ENCODE measurements at places on chromosomes 5 and 9.

GRCh38 chr9:34463098-34463900 lies 4.7 kb downstream of the DNAI1 start:
- DNase-seq: no peak

- DNase-seq: no peak
These were observed 1793.0 kb upstream of the ACO1 start for GRCh38 chr9:30591461-30591860.

DNA sequence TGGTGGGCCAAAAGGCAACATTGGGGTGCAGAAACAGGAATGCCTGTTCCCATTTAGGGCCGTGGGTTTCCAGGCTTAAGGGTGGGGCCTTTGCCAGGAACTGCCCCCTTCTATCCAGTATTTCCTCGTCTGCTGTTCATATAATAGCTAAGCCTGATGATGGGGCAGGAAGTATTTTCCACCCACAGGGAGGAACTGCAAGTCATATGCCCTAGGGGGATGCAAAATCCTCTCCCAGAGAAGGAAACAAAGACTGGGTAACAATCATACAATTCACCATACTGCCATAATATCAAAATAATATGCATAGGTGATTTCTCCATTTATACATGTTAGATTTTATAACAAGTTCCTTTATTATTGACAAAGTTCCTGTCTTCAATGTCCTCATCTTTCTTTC lies 20.5 kb upstream of the RPS23 start:
- no peak for DNase-seq

GRCh38 chr5:133732536-133732935 lies 120.2 kb upstream of the FSTL4 start:
- DNase-seq: no peak

DNA sequence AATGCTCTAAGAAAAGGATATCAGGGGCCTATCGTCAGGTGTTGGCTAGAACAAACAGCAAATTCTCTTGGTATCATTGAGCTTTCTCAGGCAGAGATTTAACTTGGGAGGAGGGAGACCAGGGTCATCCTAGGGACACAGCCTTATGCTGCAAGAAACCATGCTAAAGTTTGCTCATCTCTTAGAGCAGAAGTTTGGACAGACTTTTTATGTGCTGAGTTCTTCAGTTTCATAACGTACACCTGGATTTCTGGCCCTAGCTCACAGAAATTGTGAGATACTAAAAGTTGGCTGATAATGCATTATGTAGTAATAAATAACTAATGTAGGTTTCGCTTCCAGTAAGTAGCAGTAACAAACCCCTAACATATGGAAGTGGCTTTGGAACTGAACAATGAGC lies 1359.8 kb upstream of the CDH9 start:
- DNase-seq: no peak

GRCh38 chr5:82419559-82420332 lies 141.6 kb upstream of the RPS23 start:
- no peak for DNase-seq

- DNase-seq: no peak
These were observed 221.8 kb upstream of the TUT7 start for GRCh38 chr9:86575825-86576525.
